T-helper 2 cell (primary cell): ENCODE measurements at places on chromosomes 16 and 17.

- no peak for DNase-seq
Measured at GRCh38 chr16:23690771-23691482, 12.2 kb downstream of the PLK1 start.

- no peak for DNase-seq
Measured at GRCh38 chr17:42543190-42544079, 7.4 kb downstream of the NAGLU start.

GRCh38 chr17:48787828-48788227 lies 29.2 kb downstream of the TTLL6 start:
- DNase-seq, result no peak

DNA sequence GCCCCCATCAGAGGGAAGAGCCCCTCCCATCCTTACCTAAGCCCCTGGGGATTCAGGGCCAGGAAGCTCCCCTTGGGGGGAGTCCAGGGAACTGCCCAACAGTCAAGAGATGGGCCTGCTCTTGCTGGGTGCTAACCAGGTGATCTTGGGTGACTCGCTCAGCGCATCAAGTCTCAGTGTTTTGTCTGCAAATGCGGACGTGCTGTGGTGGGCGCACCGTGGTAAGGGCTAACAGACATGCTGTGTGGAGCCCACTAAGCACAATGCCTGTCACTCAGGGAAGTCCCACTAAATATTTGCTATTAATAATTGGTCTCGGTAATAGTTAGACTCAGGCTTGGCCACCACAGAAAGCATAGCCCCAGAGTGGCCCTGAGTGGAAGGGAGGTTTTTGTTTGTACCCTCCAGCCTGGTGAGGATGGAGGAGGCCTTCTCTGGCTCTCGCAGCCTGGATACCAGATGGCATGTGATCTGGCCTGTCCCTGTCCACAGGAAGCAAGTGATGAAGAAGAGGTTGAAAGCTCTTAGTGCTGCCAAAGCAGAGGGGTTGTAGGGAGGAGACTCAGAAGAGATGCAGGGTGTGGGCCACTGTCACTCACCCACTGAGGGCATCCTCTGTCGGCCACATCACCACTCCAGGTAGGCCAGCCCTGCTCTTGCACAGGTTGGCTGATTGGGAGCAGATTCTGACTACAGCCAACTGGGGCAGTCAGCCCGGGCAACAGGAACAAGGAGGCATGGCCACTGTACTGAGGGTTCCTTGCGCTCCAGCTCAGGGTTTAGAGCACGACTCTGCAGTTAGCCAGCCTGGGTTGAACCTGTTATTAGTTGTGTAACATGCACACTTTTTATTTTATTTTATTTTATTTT lies 69.8 kb upstream of the KSR1 start:
- no peak for DNase-seq

DNA sequence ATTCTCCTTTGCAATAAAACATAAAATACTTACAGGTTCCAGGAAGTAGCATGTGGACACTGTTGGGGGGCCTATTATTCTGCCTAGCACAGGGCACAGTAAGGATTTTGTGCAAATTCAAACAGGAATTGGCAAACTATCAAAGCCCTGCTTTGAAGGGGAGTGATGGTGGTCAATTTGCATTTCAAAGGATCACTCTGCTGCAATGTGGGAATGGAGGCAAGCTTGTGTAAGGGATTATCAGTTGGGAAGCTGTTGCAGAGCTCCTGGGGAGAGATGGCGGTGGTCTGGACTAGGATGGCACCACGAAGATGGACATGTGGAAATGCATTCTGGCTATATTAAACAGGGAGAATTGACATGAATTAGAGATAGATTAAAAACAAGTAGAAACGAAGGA lies 990.7 kb upstream of the RBFOX1 start:
- DNase-seq, result no peak

DNA sequence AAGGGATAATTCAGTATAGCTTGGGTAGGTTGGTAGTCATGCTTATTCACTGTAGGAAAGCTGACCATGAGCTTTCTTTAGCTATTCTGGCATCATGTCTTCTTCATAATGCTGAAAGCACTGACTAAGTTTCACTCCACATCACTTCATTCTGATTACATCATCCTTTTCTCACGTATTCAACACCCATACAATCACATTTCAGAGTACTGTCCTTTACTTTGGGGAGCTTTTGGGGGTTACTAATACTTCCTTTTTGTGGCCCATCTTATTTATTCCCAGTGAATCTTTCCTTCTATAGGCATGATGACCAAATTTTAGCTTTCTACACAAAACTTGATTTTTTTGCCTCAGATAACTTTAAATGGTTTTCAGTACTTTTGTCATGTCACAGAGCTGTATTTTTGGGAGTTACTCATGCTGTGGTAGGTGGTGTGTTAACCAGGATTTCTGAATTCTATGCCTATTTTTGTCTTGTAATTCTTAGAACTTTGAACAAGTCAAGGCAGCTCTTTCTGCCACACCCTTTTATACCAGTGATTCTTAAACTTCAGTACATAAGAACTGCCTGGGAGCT lies 23.5 kb downstream of the TADA2A start:
- no peak for DNase-seq

DNA sequence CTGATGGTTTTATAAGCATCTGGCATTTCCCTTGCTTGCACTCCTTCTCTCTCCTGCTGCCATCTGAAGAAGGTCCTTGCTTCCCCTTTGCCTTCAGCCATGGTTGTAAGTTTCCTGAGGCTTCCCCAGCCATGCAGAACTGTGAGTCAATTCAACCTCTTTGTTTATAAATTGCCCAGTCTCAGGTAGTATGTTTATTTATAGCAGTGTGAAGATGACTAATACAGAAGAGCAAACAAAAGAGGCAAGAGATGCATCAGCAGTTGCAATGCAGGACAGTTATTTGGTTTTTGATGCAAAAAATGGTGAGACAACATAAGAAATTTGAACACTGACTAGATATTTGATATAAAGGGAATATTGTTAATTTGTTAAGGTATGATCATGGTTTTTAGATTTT lies 16.8 kb downstream of the TMEM100 start:
- DNase-seq, result no peak
